Type B pancreatic cell (in vitro differentiated cells): ENCODE measurements at places on chromosomes 2 and 18.
A peak's percentile ranks its signal among the peaks of the same experiment; 100 is the strongest.

- H3K27ac ChIP-seq: peak overlapping the region; percentile 95
- peaks cover 43% of the 10 kb centered on the region for H3K4me1 ChIP-seq
- H3K36me3 ChIP-seq: no peaks in the 10 kb centered on the region
- no peaks in the 10 kb centered on the region for H3K27me3 ChIP-seq
- no peak for DNase-seq
Measured at GRCh38 chr2:217332866-217333265, 473.0 kb upstream of the TNP1 start.

GRCh38 chr2:131038258-131039100 is 54.8 kb downstream of the FAM168B start:
- peaks cover 15% of the 10 kb centered on the region for H3K27me3 ChIP-seq
- H3K36me3 ChIP-seq: no peaks in the 10 kb centered on the region
- no peak overlapping the region for H3K4me3 ChIP-seq

DNA sequence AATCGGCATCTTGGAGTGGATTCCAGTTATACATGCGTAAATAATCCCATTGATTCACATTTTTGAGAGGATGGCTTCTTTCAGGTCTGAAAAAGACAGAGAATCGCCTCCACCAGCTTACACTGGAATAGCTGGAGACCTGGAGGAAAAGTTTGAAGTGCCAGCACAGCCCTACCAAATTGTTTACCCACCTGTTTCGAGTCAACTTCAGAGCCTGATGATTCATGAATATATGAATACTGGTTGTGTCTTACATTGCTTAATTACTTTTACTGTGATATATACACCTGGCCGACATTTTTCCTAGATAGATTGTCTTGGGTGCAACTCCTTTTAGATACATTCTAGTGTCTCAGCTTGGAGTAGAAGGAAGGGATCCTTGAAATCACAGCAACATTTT is 335 bp upstream of the NCKAP5 start:
- peaks cover 24% of the 10 kb centered on the region for H3K27me3 ChIP-seq
- H3K27ac ChIP-seq: no peak overlapping the region
- H3K4me3 ChIP-seq: peak overlapping the region; percentile 81
- H3K36me3 ChIP-seq: no peaks in the 10 kb centered on the region

DNA sequence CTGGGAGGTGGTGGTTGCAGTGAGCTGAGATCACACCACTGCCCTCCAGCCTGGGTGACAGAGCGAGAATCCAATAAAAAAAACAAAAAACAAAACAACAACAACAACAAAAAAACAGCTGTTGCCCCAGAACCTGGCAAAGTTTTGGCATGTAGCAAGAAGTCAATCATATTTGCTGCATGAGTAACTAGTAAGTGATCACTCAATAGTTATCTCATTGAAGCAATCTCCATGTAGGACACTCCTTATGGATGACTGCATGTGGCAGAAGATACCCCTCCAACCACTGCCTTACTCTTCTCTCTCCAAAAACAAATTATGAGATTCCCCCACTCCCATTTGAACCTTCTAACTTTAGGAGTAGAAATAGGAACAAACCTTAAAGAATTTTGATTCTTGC is 113.7 kb downstream of the TTC27 start:
- no peak for DNase-seq
- H3K4me1 ChIP-seq: peaks cover 4% of the 10 kb centered on the region
- no peaks in the 10 kb centered on the region for H3K27me3 ChIP-seq
- no peak overlapping the region for H3K27ac ChIP-seq
- no peak overlapping the region for H3K4me3 ChIP-seq
- peaks cover 5% of the 10 kb centered on the region for H3K36me3 ChIP-seq
